ENCODE measurements at places on chromosomes 1 and 21.

DNA sequence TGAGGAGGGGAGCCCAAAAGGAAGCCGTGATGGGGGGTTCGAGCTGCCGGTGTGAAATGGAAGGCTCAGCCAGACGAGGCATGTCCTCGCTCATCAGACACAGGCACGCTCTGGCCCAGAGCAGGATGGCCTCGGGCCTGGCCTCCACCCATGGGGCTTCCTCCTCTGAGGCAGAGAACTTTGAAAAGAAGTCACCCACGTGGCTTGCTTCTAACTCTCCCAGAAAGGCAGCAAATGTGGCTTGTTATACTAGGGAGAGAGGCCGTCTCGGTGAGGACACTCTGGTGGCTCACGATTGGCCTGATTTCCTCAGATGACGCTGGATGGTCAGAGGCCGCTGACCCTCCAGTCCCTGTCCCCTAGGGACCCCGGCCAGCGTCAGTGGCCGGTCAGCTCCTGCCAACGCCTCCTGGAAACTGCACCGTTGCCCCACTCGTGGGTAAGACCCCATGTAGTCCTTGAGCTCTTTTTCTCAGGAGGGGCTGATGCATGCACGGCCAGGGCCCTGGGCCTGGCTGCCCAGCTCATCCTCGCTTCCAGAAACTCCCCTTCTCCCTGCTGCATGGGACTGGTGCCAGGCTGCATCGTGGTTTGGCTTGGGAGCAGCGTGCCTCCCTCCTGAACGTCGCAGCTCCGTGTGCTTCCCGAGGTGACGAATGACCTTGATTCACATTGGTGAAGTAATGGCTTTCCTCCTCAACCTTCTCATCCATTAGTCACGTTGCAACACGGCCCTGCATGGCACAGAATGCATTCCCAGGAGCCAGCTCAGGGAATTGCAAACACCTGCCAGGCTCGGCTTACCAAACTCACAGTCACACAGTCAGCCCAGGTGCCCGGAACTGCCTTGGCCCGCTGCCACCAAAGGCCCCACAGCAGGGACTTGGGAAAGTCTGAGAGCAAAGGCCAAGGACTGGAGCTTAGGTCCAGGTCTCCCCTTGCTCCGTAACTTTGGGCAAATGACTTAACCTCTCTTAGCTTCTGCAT, 58.8 kb downstream of the TOMM20 start:
- DNase-seq: no peak

DNA sequence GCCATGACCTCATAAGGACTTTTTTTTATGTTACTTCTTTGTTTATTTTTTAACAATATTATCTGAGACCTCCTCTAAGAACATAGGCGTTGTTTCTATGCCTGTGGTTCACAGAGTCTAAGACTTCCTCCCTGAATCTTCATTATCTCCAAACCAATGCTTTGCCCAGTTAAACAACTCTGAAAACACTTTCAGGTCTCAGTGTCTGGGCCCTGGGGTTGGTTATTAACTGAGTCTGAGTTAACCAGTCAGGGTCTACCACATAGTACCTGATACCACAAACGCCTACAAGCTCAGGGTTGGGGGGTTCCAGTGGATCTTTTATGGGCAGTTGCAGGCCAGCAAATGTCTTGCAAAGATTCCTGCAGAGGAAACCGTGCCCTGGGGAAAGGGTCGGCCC, 138.2 kb downstream of the AJAP1 start:
- DNase-seq: no peak

DNA sequence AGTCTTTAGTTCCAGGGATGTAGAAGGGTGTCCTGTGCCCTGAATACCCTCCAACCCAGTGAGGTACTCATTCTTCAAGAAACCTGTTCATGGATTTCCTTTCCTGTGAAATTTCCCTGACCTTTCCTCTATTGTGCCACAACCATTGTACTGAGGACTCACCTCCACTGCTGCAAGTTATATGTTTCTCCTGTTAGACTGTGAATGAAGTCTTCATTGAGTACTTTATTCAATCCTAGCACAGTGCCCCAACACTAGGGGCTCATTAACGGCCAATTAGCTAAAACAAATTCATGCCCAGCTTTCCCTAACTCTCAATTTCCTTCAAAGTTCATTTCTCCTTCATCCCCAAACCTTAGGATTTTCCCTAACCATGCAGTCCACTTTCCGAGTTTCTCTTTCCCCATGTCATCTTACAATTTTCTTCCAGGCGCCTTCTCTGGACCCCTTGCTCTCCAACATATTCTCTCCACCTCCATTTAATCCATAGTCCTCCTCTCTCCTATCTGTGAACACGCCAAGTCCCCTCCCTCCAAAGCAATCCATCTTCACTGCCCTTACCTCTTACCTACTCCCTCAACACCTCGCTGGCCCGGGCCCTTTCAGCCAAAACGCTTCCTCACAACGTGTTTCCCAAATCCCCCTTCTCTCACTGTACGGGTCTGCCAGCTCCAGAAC, 1.3 kb downstream of the TRIM33 start:
- no peak for DNase-seq

DNA sequence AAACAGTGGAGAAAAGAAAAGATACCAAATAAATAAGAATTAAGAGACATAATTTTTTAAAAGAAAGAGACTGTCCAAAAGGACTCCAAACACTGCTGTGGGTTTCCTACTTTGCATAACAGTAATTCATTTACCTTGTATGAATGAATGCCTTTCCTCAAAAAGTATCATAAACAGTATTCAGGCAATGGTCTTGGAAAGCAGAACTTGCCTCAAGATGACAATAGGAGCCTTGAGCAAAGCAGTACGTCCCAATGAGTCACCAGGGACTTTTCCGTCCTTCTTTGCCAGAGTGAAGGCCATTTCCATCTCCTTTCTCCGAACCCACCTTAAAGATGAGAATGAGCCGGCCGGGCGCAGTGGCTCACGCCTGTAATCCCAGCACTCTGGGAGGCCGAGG, 186.4 kb downstream of the ZBTB18 start:
- DNase-seq: no peak

- DNase-seq: no peak
Observed at GRCh38 chr1:150015651-150016131, 5.2 kb upstream of the OTUD7B start.

DNA sequence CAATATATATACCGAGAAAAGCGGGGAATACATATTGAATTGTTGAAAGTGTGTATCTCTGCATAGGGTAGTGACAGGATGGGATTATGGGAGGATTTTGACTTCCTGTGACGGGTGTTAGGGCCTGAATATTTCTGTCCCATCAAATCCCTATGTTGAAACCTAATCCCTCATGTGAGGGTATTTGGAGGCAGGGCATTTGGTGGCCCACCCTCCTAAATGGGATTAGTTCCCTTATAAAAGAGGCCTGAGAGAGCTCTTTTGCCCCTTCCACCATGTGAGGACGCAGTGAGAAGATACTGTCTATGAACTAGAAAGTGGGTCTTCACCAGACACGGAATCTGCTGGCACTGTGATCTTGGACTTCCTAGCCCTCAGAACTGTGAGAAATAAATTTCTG, 137.3 kb downstream of the ZSCAN20 start:
- no peak for DNase-seq

- no peak for DNase-seq
Observed at GRCh38 chr21:31184459-31184858, 146.2 kb upstream of the KRTAP19-8 start.

DNA sequence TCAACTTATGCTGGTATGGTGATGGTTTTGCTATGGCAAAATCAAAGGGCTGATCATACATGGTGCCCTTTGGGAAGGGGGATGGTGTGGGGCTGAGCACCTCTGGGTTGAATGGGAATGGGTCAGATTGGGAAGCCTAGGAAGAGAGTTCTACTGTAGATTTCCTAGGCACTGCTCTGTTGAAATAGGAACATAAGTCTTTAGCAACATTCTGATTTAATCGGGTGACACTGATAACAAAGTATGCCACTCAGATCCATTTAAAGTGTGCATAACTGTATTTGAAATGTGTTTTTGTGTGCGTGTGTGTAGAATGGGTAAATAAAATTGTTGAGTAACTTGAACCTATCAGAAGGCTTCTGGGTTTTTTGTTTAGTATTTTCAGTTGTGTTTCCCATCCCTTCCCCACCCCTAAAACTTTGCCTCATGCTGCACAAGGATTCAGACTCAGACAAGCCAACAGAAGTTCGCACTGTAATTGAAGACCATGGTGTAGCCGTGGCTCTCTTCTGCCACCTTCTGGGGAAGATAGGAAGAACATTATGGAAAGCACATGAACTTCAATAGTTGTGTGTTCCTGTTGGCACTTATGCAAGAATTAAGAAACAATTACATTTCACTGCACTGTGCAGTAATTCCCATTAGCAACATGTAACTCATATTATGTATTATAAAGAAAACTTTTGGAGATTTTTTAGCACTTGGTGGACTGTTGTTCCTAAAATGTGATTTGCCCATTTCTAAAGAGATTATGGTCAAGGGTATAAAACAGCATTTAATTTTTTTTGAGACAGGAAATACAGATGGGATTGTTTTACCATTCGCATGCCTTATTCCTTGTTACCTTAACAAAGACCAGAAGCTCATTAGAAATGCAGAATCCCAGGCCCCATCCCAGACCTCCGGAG, 10.9 kb upstream of the C4BPB start:
- DNase-seq: peak; percentile 66

- no peak for DNase-seq
Observed at GRCh38 chr1:115222616-115223402, 115.2 kb downstream of the NGF start.

DNA sequence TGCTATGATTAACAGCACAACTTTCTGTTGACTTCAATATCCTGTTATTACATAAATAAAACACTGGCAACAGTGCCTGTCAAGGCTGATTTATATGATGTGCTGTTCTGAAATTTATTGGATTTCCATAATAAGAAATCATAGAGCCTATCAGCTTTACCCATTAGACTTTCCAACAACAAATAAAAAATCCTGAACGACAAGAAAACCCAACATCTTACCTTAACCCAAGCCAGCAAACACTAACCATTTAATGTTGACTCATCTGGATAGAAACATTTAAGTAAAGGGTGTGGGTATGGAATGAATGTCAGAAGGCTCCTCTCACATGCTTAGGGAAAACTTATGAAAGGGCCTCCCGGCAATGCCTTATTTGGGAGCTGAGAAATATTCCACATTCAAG, 165.1 kb downstream of the SLC45A1 start:
- DNase-seq: no peak

DNA sequence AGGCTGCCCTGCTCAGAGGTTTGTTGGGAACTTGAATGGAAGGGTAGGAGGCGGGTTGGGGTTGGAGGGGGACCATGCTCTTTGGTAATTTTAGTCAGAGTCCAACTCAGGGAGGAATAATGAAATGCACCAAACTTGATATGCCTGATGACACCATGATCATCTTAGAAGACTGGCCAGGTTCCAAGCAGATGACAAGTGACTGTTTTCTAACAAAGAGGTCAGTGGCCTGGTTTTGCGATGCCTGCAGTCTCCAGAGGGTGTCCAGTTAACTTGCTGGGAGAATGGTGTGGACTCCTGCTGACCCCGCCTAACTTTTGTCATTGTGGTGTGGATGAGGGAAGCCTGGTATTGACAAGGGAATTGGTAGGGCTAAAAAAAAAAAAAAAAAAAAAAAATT, 12.4 kb downstream of the VANGL1 start:
- no peak for DNase-seq

DNA sequence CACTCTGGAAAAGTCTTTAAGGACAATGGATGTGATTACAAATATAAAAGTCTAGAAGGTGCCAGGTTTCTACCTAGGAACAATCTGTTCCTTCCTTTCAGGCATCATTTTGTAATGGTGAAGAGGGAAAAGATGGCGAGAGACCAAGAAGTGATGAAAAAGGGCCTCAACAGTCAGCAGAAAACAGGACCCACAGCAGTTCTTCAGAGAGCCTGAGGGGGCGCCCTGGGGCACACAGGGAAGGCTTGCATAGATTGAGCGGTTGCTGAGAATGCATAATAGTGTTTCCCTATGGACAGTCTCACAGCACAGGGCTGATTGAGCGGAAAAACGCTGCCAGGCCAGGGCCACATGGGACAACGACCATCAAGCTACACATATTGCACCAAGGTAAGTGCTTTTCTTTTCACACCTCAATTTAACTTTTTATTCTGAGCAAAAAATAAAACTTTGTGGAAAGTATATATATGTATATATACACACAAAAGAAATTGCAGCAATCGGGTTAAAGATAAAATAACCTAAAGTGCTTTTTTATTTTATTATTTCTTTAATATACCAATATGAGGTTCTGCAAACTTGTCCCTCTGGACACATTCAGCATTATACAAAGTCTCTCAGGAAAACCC, 3.1 kb upstream of the YRDC start:
- peak; percentile 86 for DNase-seq

GRCh38 chr1:16973215-16973614, 7.2 kb downstream of the MFAP2 start:
- no peak for DNase-seq

DNA sequence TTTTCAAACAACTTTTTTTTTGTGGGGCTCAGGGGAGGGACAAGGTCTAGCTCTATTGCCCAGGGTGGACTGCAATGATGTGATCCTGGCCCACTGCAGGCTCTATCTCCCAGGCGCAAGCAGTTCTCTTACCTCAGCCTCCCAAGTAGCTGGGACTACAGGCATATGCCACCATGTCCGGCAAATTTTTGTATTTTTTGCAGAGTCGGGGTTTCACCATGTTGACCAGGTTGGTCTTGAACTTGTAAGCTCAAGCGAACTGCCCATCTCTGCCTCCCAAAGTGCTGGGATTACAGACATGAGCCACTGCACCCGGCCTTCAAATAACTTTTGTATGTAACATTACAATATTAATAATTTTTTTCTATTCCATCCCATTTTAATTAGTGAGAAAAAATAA, 33.0 kb downstream of the RAB3GAP2 start:
- DNase-seq: no peak
